Fibroblast of villous mesenchyme (primary cell): ENCODE measurements at places on chromosomes 4 and X. TPM values are rescaled to one million over a fixed set of nuclear protein-coding genes. Genes with fewer than 3 reads are reported as not detected.

The SLC16A2 gene
- 10.6 and 10.8 TPM in 2 replicates for total RNA-seq

The TMEM271 gene
- total RNA-seq = not detected in 2 replicates

The DOK7 gene
- not detected in 2 replicates for total RNA-seq

The VCX3B gene
- total RNA-seq = not detected in 2 replicates

The SLIT2 gene
- total RNA-seq = 8.4 and 20.7 TPM in 2 replicates

The BEX5 gene
- not detected in 2 replicates for total RNA-seq

The KLB gene
- not detected in 2 replicates for total RNA-seq

The ADGRG4 gene
- not detected in 2 replicates for total RNA-seq

The ARMCX2 gene
- total RNA-seq = 63.8 and 76.4 TPM in 2 replicates

The FAM9B gene
- total RNA-seq = not detected in 2 replicates

The RNF128 gene
- 0.32 and 0.43 TPM in 2 replicates for total RNA-seq

The SYTL5 gene
- 10.4 and 21.9 TPM in 2 replicates for total RNA-seq

The ATP1B4 gene
- total RNA-seq = not detected in 2 replicates

The INTU gene
- total RNA-seq = 7.4 and 13.0 TPM in 2 replicates

The SEC24D gene
- total RNA-seq = 103 and 134 TPM in 2 replicates

The CYTL1 gene
- 1.3 TPM in 1 of 2 replicates, not detected in the other for total RNA-seq

The UGT2A3 gene
- total RNA-seq = not detected in 2 replicates

The BST1 gene
- 19.9 and 37.7 TPM in 2 replicates for total RNA-seq

The FHDC1 gene
- total RNA-seq = 0.32 and 1.7 TPM in 2 replicates

The PGRMC2 gene
- total RNA-seq = 37.0 and 60.5 TPM in 2 replicates

The PABPC1L2B gene
- total RNA-seq = not detected in 2 replicates
